ENCODE measurements at places on chromosomes 3 and 15.

- DNase-seq, result no peak
These were observed 59.7 kb downstream of the SEMA3G start for GRCh38 chr3:52385157-52385556.

DNA sequence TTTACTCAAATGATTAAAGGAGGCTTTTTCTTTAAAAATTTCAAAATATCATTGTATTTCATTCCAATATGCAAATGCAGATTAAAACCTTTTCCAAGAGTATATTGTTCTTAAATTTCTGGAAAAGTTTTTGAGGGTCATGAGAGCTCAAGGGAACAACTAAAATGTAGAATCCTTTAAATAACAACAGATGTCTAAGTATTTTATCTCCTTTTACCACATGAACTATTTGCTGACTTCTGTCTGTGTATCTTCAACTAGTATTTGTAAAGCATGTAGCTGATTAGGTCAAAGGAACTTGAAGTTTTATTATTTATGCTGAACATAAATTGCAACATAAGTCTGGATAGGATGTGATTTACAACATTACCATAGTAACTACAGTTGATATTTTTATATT, 402.6 kb downstream of the CNTN6 start:
- DNase-seq, result no peak

DNA sequence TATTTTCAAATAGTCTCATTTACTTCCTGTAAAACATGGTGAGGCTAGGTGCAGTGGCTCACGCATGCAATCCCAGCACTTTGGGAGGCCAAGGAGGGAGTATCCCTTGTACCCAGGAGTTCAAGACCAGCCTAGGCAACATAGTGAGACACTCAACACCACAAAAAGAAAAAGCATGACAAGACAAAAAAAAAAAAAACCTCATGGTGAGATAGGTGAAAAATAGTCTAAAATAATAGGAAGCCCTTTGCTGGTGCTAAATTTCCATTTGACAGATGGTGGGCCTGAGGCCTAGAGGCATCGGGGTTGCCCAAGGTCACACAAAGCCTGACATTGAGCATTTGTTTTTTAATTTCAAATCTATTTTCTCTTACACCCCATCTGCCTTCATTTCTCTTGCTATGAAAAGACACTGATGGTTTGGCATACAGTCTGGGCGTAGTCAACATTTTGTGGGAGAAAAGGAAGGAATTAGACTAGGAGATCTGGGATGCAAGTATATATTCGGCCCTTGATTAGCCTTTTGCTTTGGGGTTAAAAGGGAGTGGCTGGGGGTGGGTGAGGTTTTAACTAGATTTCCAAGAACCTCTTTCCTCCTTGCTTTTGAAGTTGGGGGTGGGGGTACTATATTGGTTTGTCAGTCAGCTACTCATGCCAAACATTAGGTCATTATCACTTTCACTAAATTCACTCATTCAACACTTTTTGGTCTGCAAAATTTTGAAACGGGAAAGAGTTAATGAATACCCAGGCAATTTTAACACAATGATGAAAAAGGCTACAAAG, 11.3 kb downstream of the RAB8B start:
- DNase-seq, result no peak

DNA sequence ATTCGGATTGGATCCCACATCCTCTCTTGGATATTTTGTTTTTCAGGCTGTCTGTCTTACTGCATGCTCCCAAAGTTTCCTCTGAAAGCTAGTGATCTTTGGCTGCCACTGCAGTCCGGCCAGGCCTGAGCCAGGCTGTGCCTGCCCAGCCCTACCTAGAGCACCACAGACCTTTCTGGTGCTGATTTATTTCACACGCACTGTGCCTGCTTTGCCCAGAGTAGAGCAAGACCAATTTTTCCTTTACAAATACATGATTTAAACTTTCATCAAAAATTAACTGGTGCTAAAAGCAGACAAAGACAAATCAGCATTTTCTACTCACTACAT, 28.0 kb upstream of the NDUFB4 start:
- DNase-seq, result no peak

GRCh38 chr3:143851331-143852017, 3.2 kb upstream of the SLC9A9 start:
- DNase-seq, result no peak

DNA sequence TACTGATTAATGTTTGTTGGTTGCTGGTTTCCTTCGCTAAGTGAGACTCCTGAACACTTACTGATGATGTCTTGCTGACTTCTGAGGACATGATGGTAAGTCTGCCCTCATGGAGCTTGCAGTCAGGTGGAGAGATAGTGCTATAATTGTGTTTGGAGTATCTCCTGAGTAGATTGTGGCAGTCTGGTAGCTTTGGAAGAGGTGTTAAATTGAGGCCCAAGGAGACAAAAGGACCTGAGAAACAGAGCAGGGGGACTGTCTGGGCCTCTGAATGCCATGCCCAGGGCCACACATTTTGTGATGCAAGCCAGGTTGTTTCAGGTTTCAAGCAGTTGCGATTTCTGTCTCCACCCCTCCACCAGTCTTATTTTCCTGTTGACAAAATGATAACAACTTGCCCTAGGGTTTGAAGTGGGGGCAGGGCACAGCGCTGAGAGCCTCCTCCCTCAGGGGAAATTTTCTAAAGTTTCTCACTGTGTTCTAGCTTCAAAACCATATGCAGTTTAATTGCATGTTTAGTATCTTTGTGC, 16.7 kb downstream of the SMAD3 start:
- no peak for DNase-seq

- no peak for DNase-seq
These were observed 148.4 kb downstream of the APBA2 start for GRCh38 chr15:29034151-29034550.

GRCh38 chr15:31440754-31441311, 114.2 kb downstream of the KLF13 start:
- peak; percentile 16 for DNase-seq
